Forelimb muscle (tissue), 1 donor: ENCODE measurements at places on chromosomes 5 and 9. TPM values are rescaled to one million over a fixed set of nuclear protein-coding genes. Genes with fewer than 3 reads are reported as not detected.

The GRIN3A gene
- 1.2 TPM for polyA plus RNA-seq

GRCh38 chr9:15977438-15977837 lies 424.6 kb downstream of the CCDC171 start:
- DNase-seq: no peak

The MSMP gene
- 0.77 TPM for polyA plus RNA-seq

The SPOCK1 gene
- polyA plus RNA-seq: 3.4 TPM

DNA sequence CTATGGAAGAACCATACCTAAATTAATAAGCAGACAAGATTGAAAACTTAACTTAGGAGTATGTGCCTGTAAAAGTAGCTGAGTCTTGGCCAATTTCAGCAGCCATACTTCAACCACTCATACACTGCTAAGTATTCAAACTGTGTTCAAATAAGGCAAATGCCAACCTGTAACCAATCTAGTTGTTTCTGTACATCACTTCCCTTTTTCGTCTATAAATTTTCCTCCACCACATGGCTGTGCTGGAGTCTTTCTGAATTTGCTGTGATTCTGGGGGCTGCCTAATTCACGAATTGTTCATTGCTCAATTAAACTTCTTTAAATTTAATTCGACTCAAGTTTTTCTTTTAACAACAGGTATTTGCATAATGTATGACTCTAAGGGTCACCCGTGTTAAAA lies 184.4 kb downstream of the PLK2 start:
- no peak for DNase-seq

GRCh38 chr5:2698581-2698980 lies 52.9 kb downstream of the IRX2 start:
- DNase-seq: no peak

DNA sequence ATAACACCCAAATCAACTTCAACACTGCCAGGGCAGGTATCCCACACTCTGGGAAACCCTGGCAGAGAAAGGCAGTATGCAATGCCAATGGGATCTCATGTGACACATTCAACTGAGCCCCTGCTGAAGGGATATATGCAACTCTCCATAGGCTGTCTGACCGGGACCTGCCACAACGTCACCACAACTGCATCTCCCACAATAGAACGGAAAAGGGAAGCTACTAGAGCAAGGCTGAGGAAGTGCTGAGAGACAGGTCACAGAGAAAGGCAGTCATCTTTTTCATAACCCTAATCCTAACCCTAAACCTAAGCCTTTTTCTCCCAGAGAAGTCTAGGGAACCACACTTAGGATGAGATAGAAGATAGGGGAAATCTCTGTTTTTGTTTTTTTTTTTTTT lies 345.9 kb upstream of the CD180 start:
- DNase-seq: no peak

The ZBTB26 gene
- polyA plus RNA-seq: 8.8 TPM

The ARID3C gene
- polyA plus RNA-seq: not detected

- no peak for DNase-seq
Observed at GRCh38 chr5:4233671-4234070, 638.0 kb downstream of the IRX1 start.

- DNase-seq: no peak
Observed at GRCh38 chr5:1958211-1959010, 75.7 kb upstream of the IRX4 start.

DNA sequence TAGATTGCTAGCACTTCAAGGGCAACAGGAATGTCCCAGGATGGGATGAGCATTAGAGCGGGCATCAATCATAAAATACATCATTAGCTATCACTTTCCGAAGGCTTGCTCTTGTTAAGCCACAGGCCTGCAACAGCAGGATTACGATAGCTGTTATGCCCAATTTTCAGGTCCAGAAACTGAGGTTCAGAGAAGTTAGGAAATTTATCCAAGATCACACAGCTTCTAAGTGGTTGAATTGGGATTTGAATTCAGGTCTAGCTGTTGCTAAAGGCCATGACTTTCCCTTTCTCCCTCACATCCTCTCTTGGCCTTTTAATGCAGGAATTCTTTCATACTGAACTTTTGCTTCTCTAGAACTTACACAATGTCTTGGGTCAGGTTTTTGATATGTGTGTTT lies 119.4 kb upstream of the ERCC6L2 start:
- DNase-seq: no peak

DNA sequence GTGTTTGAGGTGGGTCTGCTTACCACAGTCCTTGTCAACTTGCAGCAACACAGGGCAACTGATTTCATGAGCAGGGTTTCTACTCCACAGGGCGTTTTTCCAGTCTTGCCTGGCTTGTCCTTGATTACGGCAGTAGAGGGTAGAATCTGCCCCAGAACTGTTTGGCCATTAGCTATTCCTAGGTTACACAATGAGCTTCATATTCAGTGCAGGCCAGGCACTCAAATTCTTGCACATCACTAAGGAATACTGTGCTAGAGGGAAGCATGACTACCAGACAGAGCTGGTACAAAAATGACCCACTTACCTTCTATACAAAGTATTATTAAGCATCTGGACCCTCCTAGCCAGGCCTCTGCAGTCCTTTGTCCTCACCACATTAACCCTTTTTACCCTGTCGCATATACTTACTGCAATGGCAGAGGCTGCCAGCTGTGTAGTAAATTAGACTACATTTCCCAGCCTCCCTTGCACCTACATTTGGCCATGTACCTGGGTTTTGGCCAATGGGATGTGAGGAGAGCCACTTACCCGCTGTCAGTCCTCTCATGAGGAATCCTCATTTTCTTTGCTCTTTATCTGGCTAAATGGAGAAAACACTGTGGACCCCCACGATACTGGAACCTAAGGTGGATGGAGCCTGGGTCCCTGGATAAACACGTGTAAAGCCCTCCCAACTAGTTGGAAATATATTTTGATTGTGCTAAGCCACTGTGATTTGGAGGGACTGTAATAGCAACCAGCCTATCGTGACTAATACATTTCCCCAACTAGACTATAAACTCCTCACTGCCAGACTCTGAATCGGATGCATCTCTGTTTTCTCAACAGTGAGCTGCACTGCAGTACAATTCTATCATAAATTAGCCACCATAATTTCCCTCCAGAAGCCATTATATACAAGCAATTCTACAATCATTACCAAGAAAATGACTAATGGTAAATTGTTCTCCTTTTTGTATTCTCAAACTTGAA lies 218.7 kb downstream of the GLIS3 start:
- no peak for DNase-seq

- no peak for DNase-seq
Observed at GRCh38 chr9:84557751-84558150, 111.8 kb upstream of the NTRK2 start.

DNA sequence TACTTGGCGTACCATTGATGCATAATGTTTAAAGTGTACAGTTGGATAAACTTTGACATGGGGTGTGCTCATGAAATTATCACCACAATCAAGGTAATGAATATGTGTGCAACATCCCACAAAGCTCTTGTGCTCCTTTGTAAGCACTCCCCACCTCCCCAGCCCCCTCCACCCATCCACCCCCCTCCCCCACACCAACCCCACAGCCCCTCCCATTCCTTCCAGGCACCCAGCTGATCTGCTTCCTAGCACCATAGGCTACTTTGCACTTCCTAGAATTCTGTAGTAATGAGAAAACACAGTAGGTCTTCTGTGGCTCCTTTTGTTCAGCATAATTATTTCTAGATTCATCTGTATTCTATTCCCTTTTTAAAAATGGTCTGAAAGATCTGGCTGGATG lies 24.5 kb downstream of the FGD3 start:
- DNase-seq: no peak

- no peak for DNase-seq
Observed at GRCh38 chr9:33117796-33118195, 41.3 kb upstream of the SMU1 start.

The CKMT2 gene
- 102 TPM for polyA plus RNA-seq
